T-helper 2 cell treated with Interferon-gamma antibody and Interleukin-4, amounts not matched to agents 5 μg/mL and 100 μg/mL, for 36 hours (primary cell): ENCODE measurements at places on chromosomes 13 and 19.

DNA sequence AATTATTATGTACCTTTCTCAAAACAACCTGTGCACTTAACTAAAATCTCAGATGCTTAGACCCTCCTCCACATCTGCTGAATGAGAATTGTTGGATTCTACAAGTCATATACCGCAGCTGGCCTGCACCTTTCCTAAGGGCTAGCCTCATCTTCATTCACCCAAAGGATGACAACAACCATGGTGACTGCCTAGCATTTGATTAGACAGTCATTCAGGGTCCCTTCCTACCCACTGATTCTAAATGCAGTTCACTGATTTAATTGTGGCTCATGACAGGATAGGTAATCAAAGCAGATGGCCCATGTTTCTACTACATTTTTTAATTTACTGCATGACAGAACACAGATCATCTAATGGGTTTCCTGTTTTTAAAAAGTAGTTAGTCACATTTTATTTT, 551.9 kb upstream of the SLC10A2 start:
- DNase-seq = no peak

DNA sequence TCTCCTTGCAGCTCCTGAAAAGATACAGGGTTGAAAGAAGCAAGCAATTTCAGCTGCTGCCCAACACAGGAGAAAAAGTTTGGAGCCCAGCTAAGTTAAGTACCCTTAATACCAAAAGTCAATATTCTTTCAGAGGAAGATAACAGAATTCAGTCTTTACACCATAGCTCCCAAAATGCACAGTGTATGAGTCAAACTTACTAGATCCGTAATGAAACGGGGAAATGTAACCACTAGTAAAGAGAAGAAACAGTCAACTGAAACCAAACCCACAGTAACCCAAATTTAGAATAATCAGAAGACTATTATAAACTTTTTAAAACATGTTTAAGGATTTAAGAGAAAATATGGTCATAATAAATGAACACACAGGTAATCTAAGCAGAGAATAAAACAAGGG, 45.2 kb downstream of the SUCLA2 start:
- DNase-seq = no peak

GRCh38 chr19:35039881-35040825, 1.4 kb upstream of the HPN start:
- no peak for DNase-seq

GRCh38 chr13:105048677-105049076, 1486.8 kb downstream of the EFNB2 start:
- no peak for DNase-seq

DNA sequence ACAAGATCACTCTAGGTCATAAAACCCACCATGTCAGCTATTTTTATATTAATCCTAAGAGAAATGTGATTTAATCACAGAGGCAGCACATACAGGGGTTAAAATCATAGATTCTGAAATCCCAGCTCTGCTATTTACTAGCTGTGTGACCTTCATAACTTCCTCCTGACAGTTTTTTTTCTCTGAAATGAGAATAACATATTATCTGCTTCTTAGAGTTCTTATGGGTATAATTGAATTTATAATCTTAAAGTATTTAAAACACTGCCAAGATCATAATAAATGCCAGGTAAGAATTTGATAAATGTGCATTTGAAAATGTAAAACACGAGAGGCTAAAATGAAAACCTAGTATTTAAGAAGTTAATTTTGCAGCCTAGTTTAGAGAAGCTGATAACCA, 722.9 kb downstream of the SLITRK6 start:
- no peak for DNase-seq

DNA sequence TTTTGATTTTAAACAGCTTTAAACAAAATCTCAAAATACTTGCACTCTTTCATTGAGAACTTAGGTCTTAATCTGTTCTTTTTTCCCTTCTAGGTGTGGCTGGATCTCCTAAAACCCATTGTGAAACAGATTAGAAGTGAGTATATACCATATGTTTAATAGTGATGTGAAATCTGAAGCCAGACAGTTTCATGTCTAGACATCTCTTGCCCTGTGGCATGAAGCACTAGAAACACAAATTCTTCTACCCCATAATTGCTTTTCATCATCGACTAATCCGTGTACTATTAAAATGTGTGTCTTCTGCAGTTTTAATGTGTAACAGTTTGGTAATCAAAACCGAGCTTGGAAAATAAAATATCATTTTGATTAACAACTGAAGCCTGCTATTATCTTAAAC, 188.2 kb upstream of the RNF113B start:
- DNase-seq = no peak

- DNase-seq = no peak
Measured at GRCh38 chr19:3369337-3370213, 3.2 kb downstream of the NFIC start.

DNA sequence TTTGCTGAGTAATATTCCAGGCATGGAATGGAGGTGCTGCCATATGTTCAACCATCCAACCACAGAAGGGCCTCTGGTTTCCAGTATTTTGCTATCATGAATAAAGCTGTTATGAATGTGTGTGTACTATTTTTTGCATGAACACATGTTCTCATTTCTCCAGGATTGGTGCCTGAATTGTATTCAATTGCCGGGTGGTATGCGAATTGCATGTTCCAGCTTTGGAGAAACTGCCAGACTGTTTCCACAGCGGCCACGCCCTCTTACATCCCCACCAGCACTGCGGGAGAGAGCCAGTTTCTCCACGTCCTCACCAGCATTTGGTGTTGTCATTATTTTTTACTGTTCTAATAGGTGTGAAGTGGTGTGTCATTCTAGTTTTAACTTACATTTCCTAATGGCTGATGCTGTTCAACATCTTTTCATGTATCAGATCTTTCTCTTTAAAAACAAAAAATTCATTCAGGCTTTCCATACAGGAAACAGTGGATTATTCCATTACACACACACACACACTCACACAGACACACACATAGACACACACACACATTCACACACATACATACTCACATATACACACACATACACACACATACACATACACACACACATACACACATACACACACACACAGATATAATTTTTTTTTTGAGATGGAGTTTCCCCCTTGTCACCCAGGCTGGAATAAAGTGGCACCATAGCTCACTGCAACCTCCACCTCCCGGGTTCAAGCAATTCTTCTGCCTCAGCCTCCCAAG, 154.1 kb downstream of the PTPRS start:
- no peak for DNase-seq

DNA sequence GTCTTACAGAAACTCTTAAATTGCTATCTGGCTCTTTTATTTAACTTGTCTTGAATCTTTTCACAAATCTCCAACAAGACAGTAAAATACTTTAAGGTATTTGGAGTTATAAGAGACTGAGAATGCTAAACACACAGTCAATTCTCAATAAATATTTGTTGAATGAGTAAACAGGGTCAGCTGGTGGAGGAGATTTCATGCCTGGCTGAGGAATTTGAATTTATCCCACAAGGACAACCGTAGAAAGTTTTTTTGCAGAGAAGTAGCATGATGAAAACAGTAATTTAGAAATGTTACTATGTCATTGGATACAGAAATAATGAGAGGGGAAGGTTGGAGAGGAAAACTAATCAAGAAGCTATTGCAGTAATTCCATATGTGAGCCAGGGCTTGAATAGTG, 1223.7 kb downstream of the PCDH17 start:
- DNase-seq = no peak

- DNase-seq = no peak
Measured at GRCh38 chr19:5664515-5664914, 15.8 kb downstream of the MICOS13 start.

- DNase-seq = no peak
Measured at GRCh38 chr19:3057275-3057714, 5.0 kb downstream of the TLE5 start.

- DNase-seq = peak; percentile 56
Measured at GRCh38 chr19:12838182-12838885, at the start of gene MAST1. Gene MAST1, plus strand, starts transcription at chr19:12838515. Its CDS starts 58 bp downstream, at chr19:12838573.

GRCh38 chr13:43665388-43665787, 121.4 kb downstream of the ENOX1 start:
- DNase-seq = no peak

DNA sequence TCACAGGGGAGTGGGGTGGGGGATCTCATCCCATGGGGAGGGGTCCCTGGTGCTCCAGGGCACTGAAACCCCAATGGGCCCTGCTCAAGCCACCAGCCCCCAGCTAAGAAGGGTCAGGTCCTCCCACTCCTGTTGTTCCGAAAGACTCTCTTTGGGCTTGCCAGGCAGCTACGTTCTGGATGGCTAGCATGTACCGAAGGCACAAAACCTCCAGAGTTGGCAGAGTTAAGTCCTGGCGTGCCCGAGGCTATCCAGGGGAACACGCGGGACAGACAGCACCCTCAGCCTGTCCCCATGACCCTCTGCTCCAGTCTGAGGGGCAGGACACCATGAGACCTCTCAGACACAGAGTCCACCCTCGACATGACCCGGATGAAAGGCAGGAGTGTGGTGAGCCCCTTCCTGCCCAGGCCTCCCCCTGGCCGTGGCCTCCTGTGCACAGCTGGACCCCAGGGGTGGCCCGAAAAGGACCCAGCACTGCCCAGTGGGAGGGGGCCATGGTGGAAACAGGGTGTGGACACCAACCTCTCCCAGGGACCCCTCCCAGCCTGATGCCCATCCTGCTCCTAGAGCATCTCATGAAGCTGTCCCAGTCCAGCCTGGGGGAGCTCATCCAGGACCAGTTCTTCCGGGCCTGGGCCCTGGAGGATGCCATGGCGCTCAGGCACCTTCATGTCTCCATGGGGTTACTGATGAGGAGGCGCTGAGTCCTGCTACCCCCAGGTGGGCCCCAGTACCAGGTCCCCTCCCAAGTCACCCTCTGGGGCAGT, 53.0 kb upstream of the TPM4 start:
- DNase-seq = no peak

DNA sequence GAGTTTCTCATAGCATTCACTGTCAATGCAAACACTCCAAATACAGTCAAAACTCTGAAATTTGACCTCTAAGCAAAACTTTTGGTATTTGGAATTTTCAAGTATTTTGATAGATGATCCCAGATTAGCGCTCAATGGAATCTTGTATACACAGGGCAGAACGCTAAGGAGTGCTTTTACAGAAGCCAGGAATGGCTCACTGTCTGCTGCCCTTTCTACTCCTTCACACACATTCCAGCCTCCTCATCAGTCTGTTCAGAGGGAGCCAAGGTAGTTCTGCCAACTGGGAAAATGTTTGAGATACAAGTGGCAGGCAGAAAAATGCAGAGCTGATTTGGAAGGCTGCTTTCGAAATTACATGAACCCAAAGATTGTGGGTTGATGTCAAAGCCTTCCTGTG, 4.4 kb upstream of the STARD13 start:
- DNase-seq = no peak

GRCh38 chr13:51581148-51581820, 3.0 kb upstream of the WDFY2 start:
- DNase-seq = no peak

DNA sequence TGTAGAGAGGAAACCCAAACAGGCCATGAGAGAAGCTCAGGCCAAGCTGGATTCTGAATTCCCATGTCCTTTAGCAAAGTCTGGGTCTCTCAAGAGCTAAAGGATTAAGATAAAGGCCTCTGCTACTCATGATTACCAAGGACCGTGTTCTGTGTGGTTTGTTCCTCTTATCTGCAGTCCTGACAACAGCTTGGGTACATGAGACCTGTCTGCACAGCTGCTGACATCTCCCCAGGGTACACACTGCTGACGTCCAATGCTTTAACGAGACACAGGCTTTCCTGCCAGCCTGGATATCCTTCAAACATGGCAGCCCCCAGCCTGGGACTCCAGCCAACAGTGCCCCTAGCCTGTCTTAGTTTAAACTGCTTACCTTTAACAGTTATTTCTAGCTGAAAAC, 211.0 kb downstream of the SLC7A1 start:
- no peak for DNase-seq

- DNase-seq = no peak
Measured at GRCh38 chr13:64457976-64458375, 2772.2 kb downstream of the PCDH9 start.

GRCh38 chr19:3773814-3774515, 1.9 kb upstream of the RAX2 start:
- DNase-seq = no peak

GRCh38 chr19:18478545-18479311, 40.8 kb upstream of the ISYNA1 start:
- DNase-seq = peak; percentile 85

DNA sequence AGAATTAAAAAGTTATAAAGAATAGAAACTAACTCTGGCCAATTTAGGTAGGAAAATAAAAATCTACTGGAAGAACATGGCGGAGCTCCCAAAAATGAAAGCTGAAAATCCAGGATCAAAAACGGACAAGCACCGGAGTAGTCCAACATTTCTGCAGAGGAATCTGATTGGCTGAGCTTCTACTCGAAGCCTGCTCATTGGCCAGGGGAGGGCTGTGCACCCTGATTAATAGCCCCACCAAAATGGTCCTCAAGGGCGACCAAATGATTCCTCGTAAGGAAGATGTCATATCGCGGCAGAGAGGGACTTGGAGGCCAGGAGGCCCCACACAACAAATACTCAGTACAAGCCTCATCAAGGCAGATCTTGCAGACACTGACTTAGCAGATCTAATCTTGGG, 900.7 kb downstream of the UQCRFS1 start:
- no peak for DNase-seq

DNA sequence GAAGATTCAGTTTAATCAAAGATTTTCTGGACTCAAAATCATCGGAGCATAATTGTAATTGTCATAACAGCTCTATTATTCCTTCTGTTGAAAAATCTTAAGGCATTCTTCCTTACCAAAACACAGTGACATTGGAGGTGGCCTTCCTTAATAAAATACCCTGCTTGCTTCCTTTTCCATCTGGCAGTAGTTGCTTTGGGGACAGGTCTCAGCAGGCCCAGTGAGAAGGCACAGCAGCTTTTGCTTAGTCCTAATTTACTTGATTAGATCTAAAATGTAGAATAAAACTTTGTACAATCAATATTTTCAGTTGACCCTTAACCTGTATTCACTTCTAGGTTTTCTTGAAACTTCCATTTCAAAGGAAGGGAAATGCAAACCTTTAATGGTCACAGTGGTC, 471.6 kb downstream of the PCDH20 start:
- DNase-seq = no peak

DNA sequence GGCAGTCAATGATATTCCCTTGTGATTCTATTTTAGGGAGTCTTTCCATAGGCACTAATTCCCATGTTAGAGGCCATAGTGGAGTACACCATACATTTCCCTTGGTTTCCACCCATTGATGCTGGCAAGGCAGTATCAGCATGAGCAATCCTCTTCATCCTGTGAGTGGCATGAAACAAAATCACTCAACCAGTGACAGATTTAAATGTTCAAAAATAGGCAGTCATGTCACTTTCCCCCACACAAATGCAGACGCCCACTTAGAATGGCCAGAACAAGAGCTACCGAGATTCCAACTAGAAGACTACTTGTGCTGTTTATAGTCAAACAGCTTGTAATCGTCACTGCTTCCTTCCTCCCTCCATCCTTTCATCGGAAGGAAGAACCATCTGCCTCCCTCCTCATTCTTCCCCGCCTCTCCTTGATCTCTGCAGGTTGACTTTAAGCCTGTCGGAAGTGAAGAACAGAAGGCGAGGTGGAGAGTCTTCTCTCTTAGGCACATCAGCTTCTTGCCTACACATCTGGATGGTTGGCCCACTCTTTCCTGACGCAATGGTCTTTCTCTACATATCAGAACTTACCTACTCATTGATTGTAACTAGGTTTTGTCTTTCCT, 22.6 kb downstream of the RASL11A start:
- DNase-seq = no peak
